Bronchial epithelial cell (primary cell): ENCODE measurements at places on chromosomes 16 and 17. TPM values are rescaled to one million over a fixed set of nuclear protein-coding genes. Genes with fewer than 3 reads are reported as not detected.

- DNase-seq = no peak
Observed at GRCh38 chr17:28864991-28865849, 10.4 kb downstream of the ERAL1 start.

GRCh38 chr17:8698162-8698971 is 46.3 kb downstream of the CCDC42 start:
- no peak for DNase-seq

DNA sequence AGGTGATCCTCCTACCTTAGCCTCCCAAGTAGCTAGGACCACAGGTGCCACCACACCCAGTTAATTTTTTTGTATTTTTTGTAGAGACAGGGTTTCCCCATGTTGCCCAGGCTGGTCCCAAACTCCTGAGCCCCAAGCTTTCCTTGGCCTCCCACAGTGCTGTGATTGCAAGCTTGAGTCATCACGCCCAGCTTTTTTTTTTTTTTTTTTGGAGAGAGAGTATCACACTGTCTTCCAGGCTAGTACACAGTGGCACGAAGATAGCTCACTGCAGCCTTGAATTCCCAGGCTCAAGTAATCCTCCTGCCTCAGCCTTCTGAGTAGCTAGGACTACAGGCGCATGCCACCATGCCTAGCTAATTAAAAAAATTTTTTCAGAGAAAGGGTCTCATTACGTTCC is 27.2 kb downstream of the HEATR9 start:
- no peak for DNase-seq

GRCh38 chr17:16155536-16155935 is 59.8 kb downstream of the NCOR1 start:
- DNase-seq = no peak

Gene LDHD
- 0.53 and 1.9 TPM in 2 replicates for total RNA-seq

Gene TBX6
- total RNA-seq = 0.26 and 0.90 TPM in 2 replicates

GRCh38 chr16:68892898-68893297 is 49.6 kb downstream of the TANGO6 start:
- DNase-seq = no peak

- DNase-seq = no peak
Observed at GRCh38 chr16:54847609-54848008, 83.1 kb upstream of the IRX5 start.

GRCh38 chr17:1124896-1125787 is 54.6 kb downstream of the ABR start:
- no peak for DNase-seq

DNA sequence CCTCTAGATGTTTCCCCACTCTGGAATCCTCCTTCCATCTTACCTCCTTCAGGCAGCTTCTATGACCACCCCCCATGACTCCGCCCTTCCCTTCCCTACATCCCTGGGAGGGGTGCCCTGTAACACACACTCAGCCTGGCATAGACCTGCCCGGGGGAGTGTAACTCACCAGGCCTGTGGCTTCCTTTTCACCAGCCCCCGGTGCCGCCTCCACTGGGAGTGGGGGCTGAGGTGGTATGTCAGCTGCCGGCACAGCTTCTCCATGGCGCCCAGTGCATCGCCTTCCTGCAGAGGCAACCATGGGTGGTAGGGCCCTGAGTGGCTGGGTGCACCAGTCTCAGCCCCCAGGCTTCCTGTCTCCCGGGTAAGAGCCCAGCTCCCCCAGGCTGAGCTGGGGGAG is 32.3 kb downstream of the TRPV2 start:
- DNase-seq = no peak

GRCh38 chr17:65278050-65278819 is 141.1 kb downstream of the RGS9 start:
- peak; percentile 20 for DNase-seq

Gene TMC8
- total RNA-seq = under 0.01 TPM in 1 of 2 replicates, not detected in the other

DNA sequence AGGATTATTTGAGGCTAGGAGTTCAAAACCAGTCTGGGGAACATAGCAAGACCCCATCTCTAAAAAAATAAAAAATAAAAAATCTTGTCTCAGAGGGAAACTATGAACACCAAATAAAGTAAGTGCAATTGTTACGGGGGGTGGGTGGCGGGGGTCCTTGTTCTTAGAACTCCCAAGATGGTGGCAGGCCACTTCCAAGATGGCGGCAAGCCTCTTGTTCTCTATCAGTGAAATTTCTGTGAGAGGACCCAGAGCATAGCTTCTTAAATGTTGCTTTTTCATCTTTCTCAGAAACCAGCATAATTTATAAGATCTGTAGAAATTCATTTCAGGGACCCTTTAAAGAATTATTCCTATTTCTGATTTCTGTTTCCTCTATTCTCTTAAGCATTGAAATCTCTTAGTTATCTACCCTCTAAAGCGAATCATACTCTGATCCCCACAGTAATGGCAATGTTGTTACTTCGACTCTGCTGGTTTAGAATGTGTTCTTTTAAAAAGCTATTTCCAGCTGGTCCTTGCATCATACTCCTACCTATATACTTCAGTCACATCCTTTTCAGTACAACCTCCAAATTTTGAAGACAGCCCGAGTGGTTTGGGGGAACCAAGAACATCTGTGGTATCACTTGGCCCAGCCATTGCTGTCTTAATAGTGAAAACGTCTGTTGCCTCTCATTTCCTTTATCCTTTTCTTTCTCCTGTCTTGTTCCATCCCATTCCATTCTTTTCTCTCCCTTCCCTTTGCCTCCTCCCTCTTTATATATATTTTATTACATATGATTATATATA is 16.2 kb downstream of the RSPRY1 start:
- DNase-seq = no peak

GRCh38 chr16:66334853-66335574 is 31.5 kb upstream of the CDH5 start:
- DNase-seq = no peak

Gene FN3KRP
- total RNA-seq = 21.3 and 23.9 TPM in 2 replicates

Gene CPHXL2
- total RNA-seq = not detected in 2 replicates

DNA sequence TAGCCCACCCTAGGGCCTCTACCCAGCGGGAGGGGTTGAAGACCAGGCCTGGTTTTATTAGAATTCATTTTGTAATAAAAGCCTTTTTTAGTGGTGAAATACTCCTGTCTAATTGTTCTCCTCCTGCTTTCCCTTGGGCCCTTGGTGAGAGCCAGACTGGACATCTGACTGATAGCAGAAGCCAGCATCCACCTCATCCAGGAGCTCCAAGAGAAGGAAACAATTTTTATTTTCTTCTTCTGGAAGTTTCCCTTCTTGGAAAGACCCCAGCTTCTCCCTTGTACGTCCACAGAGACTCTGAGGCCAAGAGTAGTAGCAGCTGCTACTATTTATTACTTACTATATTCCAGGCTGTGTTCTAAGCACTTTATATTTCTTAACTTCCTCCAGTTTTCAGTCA is 4.0 kb upstream of the PHKG2 start:
- DNase-seq = no peak

Gene COG4
- 45.3 and 46.7 TPM in 2 replicates for total RNA-seq

- DNase-seq = peak; percentile 98
Observed at GRCh38 chr16:66278111-66278531, 88.4 kb upstream of the CDH5 start.

DNA sequence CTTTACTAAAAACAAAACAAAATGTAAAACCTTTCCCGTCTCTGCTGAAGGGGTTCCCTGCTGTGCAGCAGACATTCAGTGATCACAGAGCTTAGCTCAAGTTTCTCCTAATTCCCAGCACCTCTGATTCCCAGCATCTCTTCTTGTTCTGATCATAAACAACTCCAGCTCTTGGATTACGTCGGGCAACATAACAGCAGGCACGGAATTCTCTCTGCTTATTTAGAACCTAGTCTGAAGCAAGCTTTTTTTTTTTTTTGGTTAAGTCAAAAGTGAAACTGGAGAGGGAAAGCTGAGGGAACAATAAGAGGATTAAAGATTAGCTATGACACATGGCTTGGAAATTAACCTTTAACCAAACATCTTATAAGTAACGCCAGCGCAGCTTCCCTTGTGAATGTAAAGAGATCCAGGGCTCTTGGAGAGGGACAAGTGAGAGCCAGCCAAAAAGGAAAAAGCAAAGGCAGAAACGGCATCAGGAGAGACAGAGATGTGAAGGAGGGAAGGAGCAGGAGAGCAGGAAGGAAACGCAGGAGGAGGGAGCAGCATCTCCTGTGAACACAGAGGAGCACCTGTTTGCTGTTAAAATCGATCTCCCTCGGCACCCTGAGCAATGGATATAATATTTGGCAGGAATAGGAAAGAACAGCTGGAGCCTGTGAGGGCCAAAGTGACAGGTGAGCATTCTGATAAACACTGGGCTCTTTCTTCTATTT is at the start of gene BCO1:
BCO1 (plus strand) TSS at position 394 of the 716 bp plus-strand sequence; CDS start at position 614, 220 bp downstream.
- DNase-seq = peak; percentile 70

Gene RNU2-1
- not detected in 2 replicates for total RNA-seq

- peak; percentile 42 for DNase-seq
Observed at GRCh38 chr17:5864741-5865657, 205.2 kb upstream of the WSCD1 start.

Gene DHX58
- 4.4 and 5.0 TPM in 2 replicates for total RNA-seq
